SJSA1 (cell line): ENCODE measurements at places on chromosomes 12 and 14. TPM values are rescaled to one million over a fixed set of nuclear protein-coding genes. Genes with fewer than 3 reads are reported as not detected.

DNA sequence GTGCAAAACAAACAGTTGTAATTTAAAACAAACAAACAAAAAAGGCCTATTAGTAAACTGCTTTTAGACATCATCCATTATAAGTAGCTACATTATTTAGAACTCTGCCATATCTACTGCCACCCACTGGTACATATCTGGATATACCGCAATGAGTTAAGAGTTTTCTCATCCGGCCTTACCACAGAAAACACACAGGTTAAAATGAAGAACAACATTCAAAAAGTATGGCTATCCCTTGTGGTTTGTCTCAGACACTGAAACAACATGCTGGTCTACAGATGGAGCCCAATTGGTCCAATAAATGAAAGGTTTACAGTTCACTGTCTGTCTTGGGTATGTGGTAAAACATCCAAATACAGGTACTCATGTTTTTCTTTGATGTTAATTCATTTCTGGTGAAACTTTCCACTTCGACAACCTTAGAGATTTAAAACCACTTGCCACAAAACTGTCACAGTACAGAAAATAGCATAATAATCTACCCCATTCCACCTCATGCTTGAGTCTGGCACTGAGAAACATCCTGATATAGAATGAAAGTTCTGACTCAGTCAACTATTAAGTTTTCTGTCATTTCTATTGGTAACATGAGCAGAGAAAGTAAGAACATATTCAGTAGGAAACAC is 354.3 kb downstream of the CEP128 start:
- DNase-seq, result peak; percentile 36
- no peaks in the 10 kb centered on the region for H3K27me3 ChIP-seq
- H3K4me3 ChIP-seq, result no peak overlapping the region
- 0 out of 2 replicates have a peak, but pooled peaks cover 2% of the 10 kb centered on the region for H3K36me3 ChIP-seq
- H3K4me1 ChIP-seq, result peaks cover 18% of the 10 kb centered on the region
- no peak overlapping the region for H3K27ac ChIP-seq

- peaks cover 14% of the 10 kb centered on the region for H3K4me1 ChIP-seq
- DNase-seq, result no peak
- no peaks in the 10 kb centered on the region; the same call in 1 of the 2 replicates for H3K36me3 ChIP-seq
Observed at GRCh38 chr12:53327435-53328042, 6.1 kb upstream of the AAAS start.

- H3K36me3 ChIP-seq, result no peaks in the 10 kb centered on the region
- no peaks in the 10 kb centered on the region for H3K4me1 ChIP-seq
- no peak overlapping the region for H3K27ac ChIP-seq
- H3K27me3 ChIP-seq, result no peaks in the 10 kb centered on the region
- no peak overlapping the region for H3K4me3 ChIP-seq
Observed at GRCh38 chr12:84313323-84313675, 599.3 kb downstream of the SLC6A15 start.

- peaks cover 30% of the 10 kb centered on the region for H3K4me1 ChIP-seq
- H3K27me3 ChIP-seq, result no peaks in the 10 kb centered on the region
- H3K4me3 ChIP-seq, result no peak overlapping the region
- H3K27ac ChIP-seq, result no peak overlapping the region
Observed at GRCh38 chr12:6966351-6966750, 4.1 kb downstream of the PHB2 start.

GRCh38 chr12:84661786-84662185 is 250.8 kb downstream of the SLC6A15 start:
- no peak for DNase-seq
- no peaks in the 10 kb centered on the region for H3K4me1 ChIP-seq
- H3K36me3 ChIP-seq, result no peaks in the 10 kb centered on the region
- H3K27me3 ChIP-seq, result no peaks in the 10 kb centered on the region
- H3K27ac ChIP-seq, result no peak overlapping the region

GRCh38 chr12:49910331-49911212 is 6.9 kb upstream of the FAIM2 start:
- no peaks in the 10 kb centered on the region for H3K36me3 ChIP-seq
- no peak for DNase-seq
- no peaks in the 10 kb centered on the region for H3K27me3 ChIP-seq
- H3K4me1 ChIP-seq, result no peaks in the 10 kb centered on the region
- H3K27ac ChIP-seq, result no peak overlapping the region
- no peak overlapping the region for H3K4me3 ChIP-seq

GRCh38 chr12:21553329-21553675 is 27.2 kb downstream of the SPX start:
- no peaks in the 10 kb centered on the region for H3K4me1 ChIP-seq
- no peak for DNase-seq
- no peak overlapping the region for H3K27ac ChIP-seq

GRCh38 chr12:123923927-123924326 is 48.7 kb downstream of the CCDC92 start:
- H3K4me1 ChIP-seq, result no peaks in the 10 kb centered on the region
- H3K36me3 ChIP-seq, result no peaks in the 10 kb centered on the region
- H3K4me3 ChIP-seq, result no peak overlapping the region
- no peaks in the 10 kb centered on the region for H3K27me3 ChIP-seq
- no peak for DNase-seq

DNA sequence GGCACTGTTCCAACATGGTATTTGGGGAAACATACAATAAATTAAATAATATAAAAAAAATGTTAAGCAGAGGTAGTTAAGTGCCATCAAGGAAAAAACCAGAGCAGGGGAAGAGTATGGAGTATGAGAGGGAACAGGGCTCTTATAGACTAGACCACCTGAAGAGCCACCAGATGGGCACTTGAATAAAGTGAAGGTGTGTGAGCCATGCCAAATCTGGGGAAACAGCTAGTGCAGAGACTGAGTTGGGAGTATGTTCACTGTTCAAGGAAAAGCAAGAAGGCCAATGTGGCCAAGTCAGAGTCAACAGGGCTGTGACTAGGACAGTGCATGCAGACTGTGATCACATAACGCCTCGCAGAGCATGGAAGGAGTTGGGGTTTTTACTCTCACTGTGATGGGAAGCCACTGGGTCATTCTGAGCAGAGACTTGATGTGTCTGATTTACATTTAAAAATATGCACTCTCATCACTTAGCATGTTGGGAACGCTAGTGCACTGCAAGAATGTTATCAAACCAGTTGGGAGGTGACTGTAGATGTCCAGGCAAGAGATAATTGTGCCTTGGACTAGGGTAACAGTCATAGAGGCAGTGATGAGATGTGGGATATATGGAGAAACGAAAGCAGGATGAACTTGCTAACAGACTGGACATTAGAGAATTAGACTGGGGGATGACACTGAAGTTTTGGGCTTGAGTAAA is 25.6 kb downstream of the NDUFA12 start:
- no peak for DNase-seq
- no peaks in the 10 kb centered on the region for H3K27me3 ChIP-seq
- no peak overlapping the region for H3K4me3 ChIP-seq
- no peak overlapping the region for H3K27ac ChIP-seq

GRCh38 chr12:112107306-112108201 is 1.0 kb downstream of the NAA25 start:
- H3K27ac ChIP-seq, result peak overlapping the region; percentile 69; the same call in 1 of the 2 replicates
- peaks cover 45% of the 10 kb centered on the region for H3K4me1 ChIP-seq
- DNase-seq, result no peak
- H3K36me3 ChIP-seq, result peaks cover 37% of the 10 kb centered on the region

DNA sequence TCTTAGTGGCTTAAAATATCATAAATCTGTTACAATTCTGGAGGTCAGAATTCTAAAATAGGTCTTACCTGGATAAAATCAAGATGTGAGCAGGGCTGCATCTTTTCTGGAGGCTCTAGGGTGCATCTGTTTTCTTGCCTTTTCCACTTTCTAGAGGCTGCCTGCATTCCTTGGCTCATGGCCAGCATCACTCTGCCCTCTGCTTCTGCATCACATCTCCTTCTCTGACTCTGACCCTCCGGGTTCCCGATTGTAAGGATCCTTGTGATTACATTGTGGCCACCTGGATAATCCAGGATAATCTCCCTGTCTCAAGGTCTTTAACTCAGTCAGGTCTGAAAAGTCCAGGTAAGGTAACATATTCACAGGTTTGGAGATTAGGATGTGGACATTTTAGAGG is 11.0 kb upstream of the BMP4 start:
- peaks cover 9% of the 10 kb centered on the region for H3K27me3 ChIP-seq
- H3K36me3 ChIP-seq, result no peaks in the 10 kb centered on the region
- no peak overlapping the region for H3K4me3 ChIP-seq
- no peaks in the 10 kb centered on the region for H3K4me1 ChIP-seq
- no peak for DNase-seq
- H3K27ac ChIP-seq, result no peak overlapping the region

POTEM gene
- total RNA-seq, result not detected in 2 replicates

IL31 gene
- not detected in 2 replicates for total RNA-seq

LRTM2 gene
- total RNA-seq, result not detected in 2 replicates

DHRS7 gene
- total RNA-seq, result 97.6 and 239 TPM in 2 replicates

ANKS1B gene
- total RNA-seq, result not detected in 2 replicates

OR4E1 gene
- total RNA-seq, result not detected in 2 replicates

BCL11B gene
- 2.1 and 2.6 TPM in 2 replicates for total RNA-seq

KERA gene
- 41.1 and 72.5 TPM in 2 replicates for total RNA-seq

ACRBP gene
- total RNA-seq, result not detected in 2 replicates
